ENCODE measurements at places on chromosomes 12 and 14. TPM values are rescaled to one million over a fixed set of nuclear protein-coding genes. Genes with fewer than 3 reads are reported as not detected.

The STAT6 gene
- 46.1 TPM for total RNA-seq

The LMNTD1 gene
- not detected for total RNA-seq

The TAMALIN gene
- total RNA-seq: 22.2 TPM

The TOMM20L gene
- not detected for total RNA-seq
